Left lung (tissue), 14 donors: ENCODE measurements at places on chromosomes 5 and 9. TPM values are rescaled to one million over a fixed set of nuclear protein-coding genes. Genes with fewer than 3 reads are reported as not detected.

DNA sequence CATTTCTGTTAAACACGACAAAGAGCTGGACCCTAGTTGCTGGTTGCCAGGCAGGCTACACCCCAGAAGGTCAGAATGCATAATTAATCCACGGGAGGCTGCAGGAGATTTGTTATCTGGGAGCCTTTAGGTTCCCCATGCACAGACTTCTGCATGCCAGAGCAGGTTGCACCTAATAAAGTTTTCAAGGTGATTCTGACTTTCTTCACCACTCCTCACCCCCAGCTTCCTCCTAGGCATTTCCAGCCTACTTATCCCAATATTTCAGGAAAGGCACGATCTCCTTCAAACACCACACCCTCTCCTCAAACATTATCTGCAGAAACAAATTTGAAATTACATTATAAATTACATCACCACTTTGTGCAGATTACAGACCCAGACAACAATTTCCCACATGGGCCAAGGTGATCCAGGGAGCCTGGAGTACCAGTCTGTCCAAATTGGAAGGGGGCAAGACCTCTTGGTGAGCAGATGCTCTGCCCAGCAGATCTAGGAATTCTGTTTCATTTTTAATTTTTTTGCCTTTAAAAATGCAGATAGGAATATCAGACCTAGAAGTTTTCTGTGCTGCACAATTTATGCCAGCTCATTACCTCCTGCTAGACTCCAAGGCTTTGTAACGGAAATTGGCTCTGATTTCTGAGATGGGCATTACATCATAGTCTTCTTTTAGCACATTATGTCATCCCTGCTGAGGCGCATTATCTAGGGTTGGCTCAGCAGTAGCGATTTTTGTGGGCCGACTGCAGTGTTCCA lies 363.4 kb upstream of the SLC30A5 start:
- peak; percentile 82 for DNase-seq

GRCh38 chr9:122131401-122132001 lies 28.1 kb downstream of the NDUFA8 start:
- DNase-seq: no peak

GRCh38 chr5:100306000-100306399 lies 229.2 kb upstream of the FAM174A start:
- DNase-seq: no peak

NUDT12 gene
- 17.4 TPM for polyA plus RNA-seq

STPG3 gene
- polyA plus RNA-seq: 0.69 TPM

GRCh38 chr5:41918105-41918504 lies 7.0 kb upstream of the FBXO4 start:
- DNase-seq: no peak

GRCh38 chr5:172898218-172898842 lies 60.9 kb upstream of the RPL26L1 start:
- DNase-seq: no peak

SHISAL2B gene
- 9.3 TPM for polyA plus RNA-seq

MCTP1 gene
- 6.3 TPM for polyA plus RNA-seq

DNA sequence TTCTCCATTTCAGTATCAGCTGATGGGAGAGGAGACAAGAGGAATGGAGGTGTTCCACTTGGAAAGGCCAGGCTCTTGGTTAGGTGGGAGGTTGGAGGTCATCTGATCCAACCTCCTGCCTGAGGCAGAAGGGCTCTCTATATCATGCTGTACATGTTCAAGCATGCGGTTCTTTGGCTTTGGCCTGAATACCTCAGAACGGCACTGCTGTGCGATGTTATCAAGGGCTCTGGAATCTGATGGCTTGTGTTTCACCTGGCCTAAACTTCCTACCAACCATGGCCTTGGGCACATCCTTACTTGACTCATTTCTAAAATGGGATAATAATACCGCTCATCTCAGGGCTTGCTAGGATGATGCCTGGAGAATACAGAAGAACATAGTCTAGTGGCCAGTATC lies 90.1 kb upstream of the FAM169A start:
- no peak for DNase-seq

MEIKIN gene
- polyA plus RNA-seq: not detected

MORN5 gene
- 4.2 TPM for polyA plus RNA-seq

HTR1A gene
- polyA plus RNA-seq: not detected

GRCh38 chr9:133956520-133957076 lies 35.5 kb downstream of the VAV2 start:
- DNase-seq: peak; percentile 41

ACOT12 gene
- polyA plus RNA-seq: 0.38 TPM

DNA sequence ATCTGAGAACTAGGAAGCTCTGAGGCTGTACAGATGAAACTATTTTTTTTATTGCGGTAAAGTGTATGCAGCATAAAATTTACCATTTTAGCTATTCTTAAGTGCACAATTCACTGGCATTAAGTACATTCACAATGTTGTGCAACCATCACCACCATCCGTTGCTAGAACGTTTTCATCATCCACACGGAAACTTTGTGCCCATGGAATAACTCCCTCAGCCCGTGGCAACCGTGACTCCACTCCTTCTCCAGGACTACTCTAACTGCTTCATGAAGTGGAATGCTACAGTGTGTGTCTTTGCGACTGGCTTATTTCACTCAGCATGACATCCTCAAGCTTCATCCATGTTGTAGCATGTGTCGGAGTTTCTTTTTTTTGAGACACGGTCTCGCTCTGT lies 57.1 kb downstream of the COL23A1 start:
- DNase-seq: no peak

GARIN3 gene
- polyA plus RNA-seq: not detected

- no peak for DNase-seq
Measured at GRCh38 chr5:129118405-129118804, 23.9 kb downstream of the ISOC1 start.

SEMA4D gene
- polyA plus RNA-seq: 27.4 TPM

GRCh38 chr5:32365623-32366022 lies 52.9 kb upstream of the MTMR12 start:
- no peak for DNase-seq

TSSK1B gene
- polyA plus RNA-seq: not detected

ADAMTSL2 gene
- 8.5 TPM for polyA plus RNA-seq

DNA sequence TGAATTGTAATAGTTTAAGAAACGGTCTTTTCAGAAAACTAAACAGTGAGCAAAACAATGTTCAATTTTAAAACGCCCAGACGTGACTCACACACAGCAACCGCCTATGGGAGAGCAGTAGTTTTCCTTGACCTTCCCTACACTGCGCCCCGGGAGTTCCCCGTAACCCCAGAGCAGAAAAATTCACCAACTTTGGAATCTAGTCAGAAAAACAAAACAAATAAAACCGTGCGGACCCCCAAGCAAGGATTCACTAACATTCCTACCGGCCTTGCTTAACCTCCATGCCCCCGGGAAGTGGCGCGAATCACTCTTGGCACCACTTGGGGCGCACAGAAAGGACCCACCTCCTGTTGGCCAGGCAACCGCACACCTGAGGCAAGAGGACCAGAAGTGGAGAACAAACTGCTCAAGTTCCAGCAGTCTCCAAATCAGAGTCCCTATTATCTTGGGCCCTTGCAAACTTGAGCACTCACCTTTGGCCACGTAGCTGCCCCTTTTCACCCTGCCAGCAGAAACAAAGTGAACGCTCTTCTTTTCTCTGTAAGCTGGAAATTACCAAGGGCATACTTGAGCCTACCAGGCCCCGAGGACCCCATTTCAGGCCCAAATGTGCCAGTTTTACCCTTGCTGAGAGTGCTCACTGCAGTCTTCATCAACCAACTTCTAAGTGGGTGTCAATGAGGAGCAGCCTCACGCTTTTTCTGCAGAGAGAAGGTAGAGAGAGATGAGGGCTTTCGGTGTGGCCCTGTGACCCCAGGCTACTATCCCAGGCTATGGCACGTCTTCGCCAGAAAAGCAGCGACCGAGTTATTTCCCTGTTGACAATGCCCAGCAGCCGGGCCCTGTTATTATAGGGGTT lies 189.7 kb downstream of the MEF2C start:
- DNase-seq: no peak

DNA sequence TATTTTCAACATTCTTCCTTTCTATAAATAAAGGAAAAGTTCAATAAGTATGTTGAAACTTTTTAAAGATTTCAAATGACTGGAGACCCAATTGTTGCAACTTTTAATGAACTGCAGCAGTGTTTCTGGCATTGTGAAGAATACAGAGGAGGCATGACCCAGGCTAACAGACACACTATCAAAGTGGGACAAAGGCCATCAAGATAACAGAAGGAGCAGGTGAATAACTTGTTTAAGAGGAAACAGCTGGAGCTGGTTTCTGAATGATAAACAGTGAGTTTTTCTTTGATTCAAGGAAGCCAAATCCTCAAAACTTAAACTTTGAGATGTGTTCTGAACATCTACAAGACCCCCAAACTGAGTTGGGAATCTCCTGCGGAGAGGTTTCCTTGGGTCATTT lies 734.6 kb downstream of the TLR4 start:
- no peak for DNase-seq

DNA sequence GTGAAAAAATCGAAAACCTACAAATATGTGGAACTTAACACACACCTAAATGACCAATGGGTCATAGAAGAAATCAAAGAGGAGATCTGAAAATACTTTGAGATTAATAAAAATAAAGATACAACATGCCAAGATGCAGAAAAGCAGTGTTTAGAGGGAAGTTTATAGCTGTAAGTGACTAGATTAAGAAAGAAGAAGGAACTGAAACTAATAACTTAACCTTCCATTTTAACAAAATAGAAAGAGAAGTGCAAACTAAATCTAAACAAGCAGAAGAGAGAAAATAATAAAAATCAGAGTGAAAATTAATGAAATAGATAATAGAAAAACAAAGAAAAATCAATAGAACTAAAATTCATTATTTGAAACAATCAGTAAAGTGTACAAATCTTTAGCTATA lies 103.0 kb upstream of the MAMDC2 start:
- DNase-seq: no peak

- peak; percentile 72 for DNase-seq
Measured at GRCh38 chr5:36728697-36729543, 122.5 kb downstream of the SLC1A3 start.

CDH9 gene
- polyA plus RNA-seq: 0.11 TPM

PCDHB5 gene
- 11.6 TPM for polyA plus RNA-seq

FOXD4L4 gene
- polyA plus RNA-seq: not detected

- no peak for DNase-seq
Measured at GRCh38 chr5:134738963-134739661, 764 bp downstream of the CAMLG start.

DNA sequence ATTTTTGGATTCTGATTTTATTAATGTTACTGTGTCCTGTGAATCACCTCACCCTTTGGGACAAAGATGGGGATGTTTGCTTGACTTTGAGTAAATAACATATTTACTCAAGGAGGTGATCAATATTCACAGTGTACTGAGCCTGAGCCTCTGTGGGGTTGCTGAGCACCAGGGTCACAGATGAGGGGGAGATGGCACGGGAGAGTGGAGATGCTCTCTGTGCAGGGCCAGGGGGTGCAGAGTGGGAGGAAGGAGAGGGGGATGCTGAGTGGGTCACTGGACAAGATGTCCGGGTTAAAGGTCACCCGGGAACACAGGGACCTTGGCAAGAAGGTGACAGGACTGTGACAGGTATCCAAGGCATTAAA lies 4.0 kb downstream of the SQSTM1 start:
- peak; percentile 15 for DNase-seq

GRCh38 chr5:143001764-143002351 lies 231.7 kb downstream of the ARHGAP26 start:
- no peak for DNase-seq

GRCh38 chr5:19855931-19856330 lies 132.1 kb downstream of the CDH18 start:
- no peak for DNase-seq

MTRR gene
- polyA plus RNA-seq: 53.3 TPM

DNA sequence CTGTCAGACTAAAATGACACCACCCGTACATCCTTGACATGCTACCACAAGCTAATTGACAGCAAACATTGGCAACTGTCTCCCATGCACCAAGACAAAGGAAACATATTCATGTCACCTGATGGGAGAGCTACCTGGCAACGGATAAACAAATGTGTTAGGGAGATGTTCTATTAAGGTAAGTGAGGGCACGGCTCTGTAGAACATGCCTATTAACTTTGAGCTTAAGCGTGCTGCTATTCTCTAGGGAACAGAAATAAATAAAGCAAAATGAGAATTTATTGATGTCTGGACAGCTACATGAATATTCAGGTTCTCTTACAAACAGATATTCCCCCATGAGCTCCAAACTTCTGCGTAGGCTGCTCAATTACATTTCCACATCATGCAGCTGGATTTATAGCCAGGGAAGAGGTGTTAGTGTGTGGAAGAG lies 361.4 kb upstream of the RFX3 start:
- DNase-seq: no peak

EQTN gene
- 0.26 TPM for polyA plus RNA-seq

C9orf153 gene
- 0.62 TPM for polyA plus RNA-seq

GRCh38 chr9:12809720-12810119 lies 34.9 kb downstream of the LURAP1L start:
- no peak for DNase-seq

DNA sequence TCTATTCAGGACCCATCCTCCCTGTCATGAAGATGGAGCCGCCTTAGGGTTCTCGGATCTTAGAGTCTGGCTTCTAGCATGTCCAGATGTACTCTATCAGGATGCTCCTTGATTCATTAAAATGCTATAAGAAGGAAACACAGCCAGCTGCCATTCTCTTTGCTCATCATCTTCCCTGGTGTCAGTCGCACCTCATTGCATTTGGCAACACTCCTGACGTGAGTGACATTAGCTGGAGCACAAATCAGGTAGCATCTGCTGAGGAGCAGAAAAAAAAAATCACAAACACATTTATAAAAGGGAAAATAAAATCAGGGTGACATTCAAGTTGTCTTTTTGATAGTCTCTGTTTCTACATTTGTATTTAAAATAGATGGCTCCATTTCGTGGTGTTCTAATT lies 226.1 kb upstream of the NMUR2 start:
- no peak for DNase-seq

- DNase-seq: no peak
Measured at GRCh38 chr9:86102626-86103025, 3.3 kb upstream of the GOLM1 start.

GRCh38 chr5:55853818-55854217 lies 2.7 kb downstream of the IL31RA start:
- no peak for DNase-seq

GRCh38 chr9:123761905-123762605 lies 167.9 kb downstream of the DENND1A start:
- no peak for DNase-seq

C9 gene
- not detected for polyA plus RNA-seq

GABRB2 gene
- 1.7 TPM for polyA plus RNA-seq

GRCh38 chr9:80020530-80020929 lies 448.8 kb downstream of the TLE4 start:
- no peak for DNase-seq

SEMA6A gene
- 40.0 TPM for polyA plus RNA-seq
